Cardiac muscle cell (in vitro differentiated cells and primary cell): ENCODE measurements at places on chromosomes 12 and 14.

DNA sequence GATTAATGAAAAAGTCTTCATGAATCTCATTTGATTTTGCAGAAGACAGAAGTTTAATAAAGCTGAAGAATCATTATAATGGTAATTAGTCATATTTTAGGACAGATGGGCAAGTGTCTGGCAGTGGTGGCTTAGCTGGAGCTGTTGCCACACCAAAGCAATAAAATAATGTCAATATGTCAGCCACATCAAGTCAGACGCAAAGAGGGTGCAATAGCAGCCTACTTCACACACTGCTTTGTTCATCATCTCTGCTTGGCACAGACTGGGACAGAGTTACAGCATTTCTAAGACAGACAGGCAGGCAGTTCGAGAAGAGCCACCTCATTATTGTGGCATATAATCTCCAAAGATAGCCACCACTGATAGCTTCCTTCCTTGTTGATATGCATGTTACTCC, 16.9 kb upstream of the KRR1 start:
- no peak for DNase-seq

- DNase-seq = peak; percentile 4
These were observed 173.2 kb downstream of the SLC35F4 start for GRCh38 chr14:57692671-57693070.

DNA sequence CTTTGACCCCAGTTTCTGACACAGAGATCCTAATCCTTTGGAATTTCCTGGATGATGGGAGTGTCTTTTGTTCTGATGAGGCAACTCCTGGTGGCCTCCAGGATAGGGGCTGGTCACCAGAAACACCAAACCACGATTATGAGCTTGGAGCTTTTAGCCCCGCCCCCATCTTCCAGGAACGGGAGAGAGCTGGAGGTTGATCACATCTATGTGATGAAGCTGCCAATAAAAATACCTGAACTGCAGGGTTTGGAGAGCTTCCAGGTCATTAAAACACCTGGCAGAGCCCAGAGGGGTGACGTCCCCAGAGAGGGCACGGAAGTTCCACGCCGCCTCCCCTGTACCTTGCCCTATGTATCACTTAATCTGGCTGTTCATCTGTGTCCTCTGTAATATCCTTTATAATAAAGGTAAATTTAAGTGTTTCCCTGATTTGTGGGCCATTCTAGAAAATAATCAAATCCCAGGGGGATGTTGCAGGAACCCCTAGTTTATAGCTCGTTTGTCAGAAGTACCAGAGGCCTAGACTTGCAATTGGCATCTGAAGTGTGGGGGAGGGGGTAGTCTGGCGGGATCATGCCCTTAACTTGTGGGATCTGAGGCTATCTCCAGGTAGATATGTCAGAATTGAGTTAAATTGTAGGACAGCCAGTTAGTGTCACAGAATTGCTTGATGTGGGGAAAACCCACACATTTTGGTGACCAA, 21.2 kb downstream of the APPL2 start:
- DNase-seq = peak; percentile 50

- DNase-seq = peak; percentile 86
These were observed 145.6 kb upstream of the NAV3 start for GRCh38 chr12:77685112-77685511.

DNA sequence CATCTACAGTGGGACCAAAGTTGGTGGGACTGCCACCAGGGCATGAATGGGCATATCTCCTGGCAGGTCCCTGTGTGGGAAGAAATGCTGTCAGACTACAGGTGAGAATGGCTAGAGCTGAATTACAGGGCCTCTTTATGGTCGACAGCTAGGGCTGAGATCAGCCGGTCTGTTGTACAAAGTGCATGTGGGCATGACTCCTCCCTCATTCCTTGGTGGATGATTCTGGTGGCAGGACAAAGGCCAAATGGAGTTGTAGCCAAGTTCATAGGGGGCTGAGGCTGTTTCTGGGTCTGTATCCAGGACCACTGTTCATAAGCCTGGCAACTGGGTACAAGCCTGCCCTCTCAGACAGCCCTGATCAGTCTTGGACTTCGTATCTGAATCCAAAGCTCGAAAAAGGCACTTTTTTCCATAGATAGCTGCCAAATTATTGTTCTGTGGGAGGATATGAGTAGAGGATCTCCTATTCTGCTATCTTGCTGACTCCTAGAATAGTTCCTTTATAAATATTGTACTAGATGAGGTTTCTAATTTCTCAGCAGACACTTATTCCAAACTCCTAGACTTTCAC, 460.8 kb downstream of the TMEM117 start:
- DNase-seq = no peak

GRCh38 chr14:95527387-95528002, 7.4 kb upstream of the GLRX5 start:
- DNase-seq = peak; percentile 83

- no peak for DNase-seq
These were observed 107.9 kb downstream of the VEZT start for GRCh38 chr12:95325501-95325900.

DNA sequence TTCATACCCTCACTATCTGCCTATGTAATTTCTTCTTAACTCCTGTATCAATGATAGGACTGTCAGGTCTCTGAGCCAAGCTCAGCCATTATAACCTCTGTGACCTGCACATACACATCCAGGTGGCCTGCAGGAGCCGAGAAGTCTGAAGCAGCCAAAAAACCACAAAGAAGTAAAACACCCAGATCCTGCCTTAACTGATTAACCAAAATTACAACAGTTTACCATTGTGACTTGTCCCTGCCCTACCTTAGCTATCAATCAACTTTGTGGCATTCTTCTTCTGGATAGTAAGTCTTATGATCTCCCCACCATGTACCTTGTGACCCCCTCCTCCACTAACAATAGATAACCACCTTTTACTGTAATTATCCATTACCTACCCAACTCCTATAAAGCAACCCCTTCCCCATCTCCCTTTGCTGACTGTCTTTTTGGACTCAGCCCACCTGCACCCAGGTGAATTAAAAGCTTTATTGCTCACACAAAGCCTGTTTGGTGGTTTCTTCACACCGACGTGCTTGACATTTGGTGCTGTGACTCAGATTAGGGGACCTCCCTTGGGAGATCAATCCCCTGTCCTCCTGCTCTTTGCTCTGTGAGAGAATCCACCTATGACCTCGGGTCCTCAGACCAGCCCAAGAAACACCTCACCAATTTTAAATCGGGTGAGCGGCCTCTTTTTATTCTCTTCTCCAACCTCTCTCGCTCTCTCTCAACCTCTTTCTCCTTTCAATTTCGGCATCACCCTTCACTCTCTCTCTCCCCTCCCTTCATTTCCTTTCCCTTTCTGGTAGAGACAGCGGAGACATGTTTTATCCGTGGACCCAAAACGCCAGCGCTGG, 11.5 kb upstream of the LGMN start:
- no peak for DNase-seq

DNA sequence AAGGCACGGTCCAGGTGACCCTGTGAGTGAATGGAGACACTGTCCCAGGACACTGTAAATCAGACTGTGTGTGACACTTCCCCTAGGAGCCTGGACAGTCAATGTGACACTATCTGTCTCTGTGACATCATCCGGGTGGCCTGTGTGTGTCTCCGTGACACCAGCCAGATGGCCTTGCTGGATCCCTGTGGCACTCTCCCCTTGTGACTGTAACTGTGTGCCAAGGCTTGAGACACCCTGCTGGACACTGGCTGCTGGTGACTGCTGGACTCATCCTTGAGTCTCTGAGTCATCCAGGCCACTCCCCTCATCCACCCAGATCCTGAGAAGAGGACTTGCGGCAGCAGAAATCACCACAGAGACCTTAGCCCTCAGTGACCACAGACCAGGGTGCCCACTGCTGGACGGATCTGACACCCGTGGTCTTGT, 51.6 kb downstream of the MVK start:
- peak; percentile 20 for DNase-seq

DNA sequence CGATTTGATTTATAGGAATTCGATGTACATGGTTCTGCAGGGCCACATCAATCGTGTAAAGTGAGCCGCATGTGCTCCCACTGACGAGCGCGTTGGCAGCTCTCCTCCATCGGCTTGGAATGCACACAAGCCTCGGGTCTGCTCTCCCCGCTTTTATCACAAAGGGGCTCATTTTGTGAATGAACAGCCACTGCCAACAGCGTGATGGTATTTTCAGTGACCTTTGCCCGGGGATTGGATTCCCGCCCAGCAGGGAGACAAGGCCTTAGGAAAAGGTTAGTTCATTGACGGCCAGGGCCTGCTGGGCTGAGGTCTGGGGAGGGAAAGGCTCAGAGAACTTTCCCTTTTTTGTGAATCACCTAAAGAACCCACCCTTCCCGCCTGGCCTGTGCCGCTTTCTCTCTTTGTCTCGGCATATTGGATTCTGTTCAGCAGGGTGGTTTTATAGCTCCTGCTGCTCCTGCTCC, 232.1 kb downstream of the MSRB3 start:
- DNase-seq = peak; percentile 39

DNA sequence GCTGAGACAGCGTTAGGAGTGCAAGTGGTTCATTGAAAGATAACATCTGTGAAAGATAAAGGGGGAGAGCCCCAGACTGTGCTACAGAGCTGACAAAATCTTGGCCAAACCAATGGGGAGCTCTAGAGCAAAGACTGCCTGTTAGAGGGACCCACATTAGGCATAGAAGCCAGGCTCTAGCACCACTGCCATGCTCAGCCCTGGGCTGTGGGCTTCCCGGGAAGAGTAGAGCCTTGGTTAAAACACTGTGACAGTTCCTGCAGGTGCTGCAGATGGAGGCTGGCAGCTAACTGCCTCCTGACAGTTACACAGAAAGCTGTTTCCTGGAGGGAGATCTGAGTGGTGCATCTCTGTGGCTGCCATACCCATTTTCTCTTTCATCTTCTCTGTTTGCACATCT, 23.0 kb downstream of the TSHR start:
- DNase-seq = no peak

- DNase-seq = no peak
These were observed 885.0 kb upstream of the MDGA2 start for GRCh38 chr14:48560421-48560820.

- peak; percentile 36 for DNase-seq
These were observed 44.0 kb upstream of the SINHCAF start for GRCh38 chr12:31369712-31370521.

GRCh38 chr12:111557271-111558106, 41.6 kb downstream of the ATXN2 start:
- no peak for DNase-seq

- no peak for DNase-seq
These were observed 118.8 kb downstream of the ST8SIA1 start for GRCh38 chr12:22215467-22216253.

GRCh38 chr12:5452569-5452968, 20.7 kb downstream of the NTF3 start:
- no peak for DNase-seq

DNA sequence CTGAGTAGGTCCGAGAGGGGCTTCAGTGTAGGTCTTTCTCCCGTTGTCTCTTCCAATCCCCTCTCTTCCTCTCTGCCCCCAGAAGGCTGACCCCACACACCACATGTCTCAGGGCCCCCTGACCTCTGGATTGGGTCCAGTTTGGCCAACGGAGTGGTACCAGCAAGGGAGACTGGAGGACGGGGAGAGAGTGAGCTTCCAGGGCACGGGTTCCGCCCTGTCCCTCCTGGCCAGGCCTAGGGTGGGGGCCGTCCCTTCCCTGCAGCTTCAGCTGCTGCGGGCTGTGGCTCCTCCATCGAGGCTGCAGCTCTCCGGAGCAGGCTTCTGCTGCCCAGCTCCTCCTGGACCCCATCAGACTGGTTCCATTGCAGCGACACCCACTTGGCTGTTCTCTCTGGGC, 17.4 kb downstream of the FZD10 start:
- DNase-seq = no peak

GRCh38 chr12:22766911-22767420, 142.0 kb downstream of the ETNK1 start:
- DNase-seq = no peak

- DNase-seq = no peak
These were observed 8.5 kb upstream of the NUMB start for GRCh38 chr14:73466861-73467260.

DNA sequence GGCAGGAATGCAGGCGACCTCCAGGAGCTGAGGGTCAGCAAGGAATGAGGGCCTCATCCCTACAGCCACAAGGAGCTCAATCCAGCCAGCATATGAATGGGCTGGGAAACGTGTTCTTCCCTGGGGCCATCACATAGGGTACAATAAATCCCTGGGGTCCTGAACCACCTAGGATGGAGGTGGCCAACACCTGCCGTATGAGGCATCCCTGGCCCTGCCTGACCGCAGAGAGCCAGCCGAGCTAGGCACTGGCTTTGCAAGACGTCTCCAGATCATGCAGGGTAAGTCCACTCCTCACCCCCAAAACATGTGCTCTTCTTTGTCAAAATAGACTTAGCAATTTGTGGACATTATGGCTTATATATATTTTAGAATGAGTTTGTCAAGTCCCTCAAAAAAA, 303.7 kb upstream of the DIO3 start:
- no peak for DNase-seq

DNA sequence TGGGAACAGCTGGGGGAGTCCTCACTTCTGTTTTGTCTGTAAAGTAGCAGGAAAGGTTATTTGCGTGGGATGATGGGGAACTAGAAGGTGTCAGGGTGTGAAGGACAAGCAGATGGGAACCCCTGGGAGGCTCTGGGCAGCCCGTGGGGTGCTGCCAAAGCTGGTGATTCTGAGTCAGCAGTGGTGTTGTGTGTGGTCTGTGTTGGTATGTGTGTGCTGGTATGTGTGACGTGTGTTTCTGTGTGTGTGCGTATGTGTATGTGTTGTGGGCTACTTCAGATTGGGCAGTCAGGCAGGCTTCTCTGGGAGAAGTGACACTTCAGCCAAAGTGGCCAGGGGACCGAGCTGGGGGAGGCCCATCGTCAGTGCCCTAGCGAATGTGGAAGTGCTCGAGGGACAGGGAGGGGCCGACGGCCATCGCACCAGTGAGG, 15.3 kb upstream of the BDKRB2 start:
- peak; percentile 78 for DNase-seq

GRCh38 chr12:47742253-47742825, 16.3 kb downstream of the RAPGEF3 start:
- DNase-seq = no peak

DNA sequence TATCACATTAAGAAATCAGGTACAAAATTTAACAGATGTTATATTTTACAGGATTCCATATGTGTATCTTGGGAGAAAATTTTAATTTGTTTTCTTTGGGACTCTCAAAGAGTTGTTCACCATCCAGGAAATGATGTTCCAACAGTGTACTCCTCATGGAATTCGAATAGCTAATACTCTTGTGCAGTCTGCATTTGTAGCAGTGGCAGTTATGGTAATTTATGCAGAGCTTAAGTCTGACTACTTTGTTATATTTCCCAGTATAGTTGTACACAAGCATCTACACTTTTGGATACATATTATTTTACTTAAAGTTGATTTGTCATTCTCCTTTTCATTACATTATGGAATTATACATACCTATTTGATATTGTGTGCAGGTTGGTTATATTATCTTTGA, 436.7 kb upstream of the FBXO33 start:
- DNase-seq = no peak
